ENCODE measurements at places on chromosomes 5 and 9.

DNA sequence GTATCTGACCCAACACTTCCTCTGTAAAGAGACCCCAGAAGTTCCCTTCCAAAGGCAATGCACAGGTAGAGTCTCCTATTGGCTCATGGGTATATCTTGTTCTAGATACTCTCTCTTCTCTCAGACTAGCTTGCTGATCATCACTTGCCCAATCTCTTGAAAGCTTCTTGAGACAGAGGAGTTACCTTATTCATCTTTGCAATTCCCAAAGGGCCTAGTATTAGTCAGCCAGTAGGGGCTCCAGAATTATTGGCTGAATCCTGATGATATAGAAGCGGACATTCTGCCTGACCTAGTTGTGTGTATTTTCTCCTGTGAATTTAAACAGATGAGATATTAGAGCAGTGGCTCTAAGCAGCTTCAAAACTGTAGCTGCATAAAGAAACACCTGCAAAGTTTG lies 304.0 kb upstream of the KLF4 start:
- no peak for DNase-seq

- no peak for DNase-seq
These were observed 408.3 kb downstream of the MED10 start for GRCh38 chr5:5969942-5970483.

GRCh38 chr5:13941468-13941867 lies 3.0 kb downstream of the DNAH5 start:
- DNase-seq = no peak

DNA sequence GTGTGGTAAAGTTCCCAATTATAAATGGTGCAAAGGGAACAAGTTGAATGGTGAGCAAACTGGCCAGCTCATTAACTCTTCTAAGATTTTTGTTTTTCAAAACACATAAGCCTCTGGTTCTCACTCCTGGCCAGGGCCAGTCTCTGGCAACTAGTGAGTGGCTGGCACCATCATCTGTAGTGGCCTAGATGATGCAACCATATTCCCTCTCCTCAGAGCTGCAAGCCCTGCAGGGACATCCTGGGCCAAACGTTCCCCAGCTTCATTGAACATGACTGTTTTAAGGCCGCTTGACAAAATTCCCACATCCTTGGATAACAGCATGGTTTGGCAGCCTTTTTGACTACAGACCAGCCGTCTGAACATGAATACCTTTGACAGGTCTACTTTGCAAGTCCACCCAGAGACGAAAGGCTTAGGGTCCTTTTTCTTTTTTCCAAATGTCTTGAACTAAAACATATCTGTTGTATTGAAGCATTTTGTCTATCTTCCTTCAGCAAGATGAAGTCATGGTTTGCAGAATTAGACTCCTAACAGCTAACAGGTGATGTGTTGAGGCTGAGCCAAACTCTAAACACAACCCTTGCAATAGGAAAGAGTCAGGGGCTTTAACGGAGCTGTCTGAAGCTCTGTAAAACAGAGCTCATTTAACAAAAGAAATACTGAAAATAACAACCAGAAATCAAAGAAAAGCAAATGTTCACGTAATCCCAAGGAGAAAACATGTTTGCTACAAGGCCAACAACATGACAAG lies 23.8 kb downstream of the MACROH2A1 start:
- DNase-seq = no peak

- DNase-seq = no peak
These were observed 279.4 kb downstream of the FBXL17 start for GRCh38 chr5:108102463-108102862.

DNA sequence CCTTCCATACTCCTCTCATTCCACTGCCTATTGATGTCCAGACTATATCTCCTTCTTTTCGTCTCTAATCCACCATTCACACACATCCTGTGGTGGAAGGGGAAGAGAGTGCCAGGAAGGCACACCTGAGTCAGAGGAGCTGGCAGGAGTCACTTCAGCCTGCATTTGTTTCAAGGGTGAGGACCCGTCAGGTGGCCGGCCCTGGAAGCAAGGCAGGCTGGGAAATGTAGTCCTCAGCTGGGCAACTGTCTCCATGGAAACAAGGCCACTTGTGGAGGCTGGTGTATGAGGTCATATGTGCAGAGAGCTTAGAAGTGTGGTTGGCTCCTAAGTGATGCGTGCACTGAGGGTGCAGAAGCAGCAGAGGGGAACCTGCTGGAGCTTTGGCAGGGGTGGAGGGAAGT lies 278.4 kb downstream of the NSG2 start:
- DNase-seq = peak; percentile 85

DNA sequence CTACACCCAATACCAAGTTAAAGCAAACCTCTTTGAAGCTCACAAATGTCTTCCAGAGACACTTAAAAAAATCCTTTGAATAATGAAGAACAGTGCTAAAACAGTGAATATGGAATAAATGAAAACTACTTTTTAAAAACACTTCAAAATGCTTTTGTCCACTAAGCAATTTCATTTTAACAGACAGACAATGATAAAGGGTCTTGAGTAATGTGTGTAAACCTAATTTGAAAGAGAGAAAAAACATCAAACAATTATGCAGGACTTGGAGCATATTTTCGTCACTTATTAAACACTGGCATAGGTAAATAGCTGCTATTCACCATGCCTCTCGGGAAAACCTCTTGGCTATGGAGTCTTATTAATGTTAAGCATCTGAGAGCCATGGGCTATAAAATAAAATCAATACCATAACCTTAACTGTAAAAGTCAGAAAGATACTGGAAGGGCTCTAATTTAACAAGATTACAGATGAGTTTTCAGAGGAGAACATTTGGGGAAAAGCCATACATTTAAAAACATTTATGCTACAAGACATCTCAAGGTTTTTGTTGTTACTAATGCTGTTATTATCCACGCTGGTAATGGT lies 177.8 kb downstream of the NFIB start:
- DNase-seq = no peak

DNA sequence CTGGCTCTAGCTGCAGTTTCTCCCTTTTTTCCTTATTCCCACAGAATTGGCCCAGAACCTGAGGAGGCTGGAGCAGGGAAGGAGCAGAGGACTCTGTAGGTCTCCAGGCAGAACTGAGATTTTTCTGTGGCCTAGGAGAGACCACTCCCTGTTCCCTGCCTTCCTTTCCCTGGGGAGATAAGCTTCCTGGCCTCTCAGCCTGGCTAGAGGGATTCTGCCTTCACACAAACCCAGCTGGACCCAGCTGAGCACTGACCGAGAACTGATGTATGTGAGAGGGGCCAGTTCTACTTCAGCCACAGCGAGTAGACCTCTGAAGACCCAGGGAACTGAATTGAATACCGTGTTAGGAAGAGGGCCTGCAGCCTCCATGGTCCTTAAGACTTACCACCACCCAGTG lies 48.0 kb downstream of the RUSC2 start:
- no peak for DNase-seq

- DNase-seq = no peak
These were observed 26.7 kb upstream of the AOPEP start for GRCh38 chr9:94699715-94700373.

GRCh38 chr5:1152771-1153282 lies 41.0 kb upstream of the SLC12A7 start:
- no peak for DNase-seq

Measured in Karpas-422 (cell line).